ENCODE measurements at places on chromosomes 1 and 21. TPM values are rescaled to one million over a fixed set of nuclear protein-coding genes. Genes with fewer than 3 reads are reported as not detected.
A peak's percentile ranks its signal among the peaks of the same experiment; 100 is the strongest.

- peak; percentile 49 for DNase-seq
Observed at GRCh38 chr21:26116456-26117011, 54.0 kb downstream of the APP start.

GRCh38 chr1:56417646-56418045 lies 161.7 kb downstream of the PLPP3 start:
- no peak for DNase-seq

GRCh38 chr21:29481081-29481480 lies 182.4 kb downstream of the BACH1 start:
- peak; percentile 16 for DNase-seq

The CHAF1B gene
- 2.6 TPM for polyA plus RNA-seq

GRCh38 chr1:24980836-24981630 lies 51.0 kb upstream of the RUNX3 start:
- DNase-seq = no peak

DNA sequence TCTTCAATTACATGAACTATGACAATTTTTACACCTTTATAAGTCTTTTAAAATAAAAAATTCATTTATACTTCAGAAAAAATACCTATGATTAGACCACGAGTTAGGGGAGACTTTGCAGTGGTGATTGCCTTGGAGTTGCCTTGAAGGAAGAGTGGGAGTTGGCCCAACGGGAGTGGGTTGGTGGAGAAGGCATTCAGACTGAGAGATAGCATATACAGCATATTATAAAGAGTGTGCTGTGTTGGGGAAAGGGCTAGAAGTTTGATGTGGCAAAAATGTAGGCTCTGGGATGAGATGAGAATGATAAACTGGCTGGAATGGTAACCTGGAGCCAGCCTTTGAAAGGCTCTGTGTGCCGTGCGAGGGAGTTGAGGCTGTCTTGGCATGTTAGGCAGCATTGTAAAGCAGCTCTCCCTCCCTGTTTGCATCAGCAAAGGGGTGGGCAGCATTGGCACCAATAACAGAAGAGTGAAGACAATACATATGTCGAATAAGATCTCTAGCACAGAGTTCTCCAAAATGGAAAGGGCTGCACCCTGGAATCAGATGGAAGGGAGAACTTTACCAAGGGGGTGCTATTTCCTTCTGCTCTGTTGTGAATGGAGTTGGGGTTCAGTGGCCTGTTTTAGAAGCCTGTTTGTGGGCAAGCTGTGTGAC lies 24.4 kb downstream of the MPZL1 start:
- DNase-seq = no peak

The RGS13 gene
- 1.1 TPM for polyA plus RNA-seq

DNA sequence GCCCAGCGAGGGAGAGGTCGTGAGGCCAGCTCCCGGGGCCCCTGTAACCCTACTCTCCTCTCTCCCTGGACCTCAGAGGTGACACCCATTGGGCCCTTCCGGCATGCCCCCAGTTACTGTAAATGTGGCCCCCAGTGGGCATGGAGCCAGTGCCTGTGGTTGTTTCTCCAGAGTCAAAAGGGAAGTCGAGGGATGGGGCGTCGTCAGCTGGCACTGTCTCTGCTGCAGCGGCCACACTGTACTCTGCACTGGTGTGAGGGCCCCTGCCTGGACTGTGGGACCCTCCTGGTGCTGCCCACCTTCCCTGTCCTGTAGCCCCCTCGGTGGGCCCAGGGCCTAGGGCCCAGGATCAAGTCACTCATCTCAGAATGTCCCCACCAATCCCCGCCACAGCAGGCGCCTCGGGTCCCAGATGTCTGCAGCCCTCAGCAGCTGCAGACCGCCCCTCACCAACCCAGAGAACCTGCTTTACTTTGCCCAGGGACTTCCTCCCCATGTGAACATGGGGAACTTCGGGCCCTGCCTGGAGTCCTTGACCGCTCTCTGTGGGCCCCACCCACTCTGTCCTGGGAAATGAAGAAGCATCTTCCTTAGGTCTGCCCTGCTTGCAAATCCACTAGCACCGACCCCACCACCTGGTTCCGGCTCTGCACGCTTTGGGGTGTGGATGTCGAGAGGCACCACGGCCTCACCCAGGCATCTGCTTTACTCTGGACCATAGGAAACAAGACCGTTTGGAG lies 23.7 kb upstream of the TNFRSF1B start:
- DNase-seq = no peak

The CLK2 gene
- 49.2 TPM for polyA plus RNA-seq

The CACNA1S gene
- polyA plus RNA-seq = 36.0 TPM

GRCh38 chr1:169064103-169064502 lies 42.4 kb upstream of the ATP1B1 start:
- DNase-seq = no peak

DNA sequence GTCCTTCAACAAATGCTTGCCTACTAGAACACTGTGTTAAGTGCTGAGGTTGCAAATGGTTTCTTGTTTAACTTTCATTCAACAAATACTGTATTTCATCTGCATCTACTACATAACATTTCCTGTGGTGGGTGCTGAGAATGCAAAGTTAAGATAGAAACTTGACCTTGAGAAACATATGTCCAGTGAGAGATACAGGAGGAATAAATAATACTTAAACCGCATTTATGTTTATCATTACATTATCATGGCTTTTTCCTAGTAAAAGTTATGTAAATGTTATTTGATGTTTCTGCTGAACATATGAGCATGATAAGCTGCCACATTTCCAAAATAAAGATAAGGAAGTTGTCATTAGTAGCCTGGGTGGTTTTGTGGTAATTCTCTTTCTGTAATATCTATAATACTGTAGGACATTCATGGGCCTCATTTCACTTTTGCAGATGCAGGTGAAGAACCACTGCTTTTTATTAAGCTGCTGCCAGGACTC lies 590.4 kb downstream of the PLPP3 start:
- DNase-seq = no peak

The RHCE gene
- polyA plus RNA-seq = 0.71 TPM

The SMCP gene
- polyA plus RNA-seq = not detected

DNA sequence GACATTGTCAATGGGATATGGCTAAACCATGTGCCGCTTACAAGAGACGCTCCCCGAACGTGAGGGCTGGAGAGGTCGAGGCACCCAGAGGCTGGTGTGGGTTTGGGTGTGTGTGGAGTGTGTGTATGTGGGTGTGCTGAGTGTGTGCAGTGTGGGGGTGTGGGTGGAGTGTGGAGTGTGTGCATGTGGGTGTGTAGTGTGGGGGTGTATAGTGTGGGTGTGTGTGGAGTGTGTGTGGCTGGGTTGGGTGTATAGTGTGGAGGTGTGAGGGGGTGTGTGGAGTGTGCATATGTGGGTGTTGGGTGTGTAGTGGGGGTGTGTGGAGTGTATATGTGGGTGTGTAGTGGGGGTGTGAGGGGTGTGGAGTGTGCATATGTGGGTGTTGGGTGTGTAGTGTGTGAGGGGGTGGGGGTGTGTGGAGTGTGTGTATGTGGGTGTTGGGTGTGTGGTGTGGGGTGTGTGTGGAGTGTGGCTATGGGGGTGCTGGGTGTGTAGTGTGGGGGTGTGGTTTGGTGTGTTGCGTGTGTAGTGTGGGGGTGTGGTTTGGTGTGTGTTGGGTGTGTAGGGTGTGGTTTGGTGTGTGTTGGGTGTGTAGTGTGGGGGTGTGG lies 42.2 kb downstream of the SLC19A1 start:
- DNase-seq = no peak

The PLA2G2C gene
- polyA plus RNA-seq = not detected

- DNase-seq = no peak
Observed at GRCh38 chr1:233025567-233025966, 75.2 kb downstream of the NTPCR start.

The SYCP1 gene
- polyA plus RNA-seq = not detected

- DNase-seq = no peak
Observed at GRCh38 chr1:191155178-191155577, 677.5 kb upstream of the BRINP3 start.

The FYB2 gene
- 0.18 TPM for polyA plus RNA-seq

The ROR1 gene
- polyA plus RNA-seq = 10.4 TPM

DNA sequence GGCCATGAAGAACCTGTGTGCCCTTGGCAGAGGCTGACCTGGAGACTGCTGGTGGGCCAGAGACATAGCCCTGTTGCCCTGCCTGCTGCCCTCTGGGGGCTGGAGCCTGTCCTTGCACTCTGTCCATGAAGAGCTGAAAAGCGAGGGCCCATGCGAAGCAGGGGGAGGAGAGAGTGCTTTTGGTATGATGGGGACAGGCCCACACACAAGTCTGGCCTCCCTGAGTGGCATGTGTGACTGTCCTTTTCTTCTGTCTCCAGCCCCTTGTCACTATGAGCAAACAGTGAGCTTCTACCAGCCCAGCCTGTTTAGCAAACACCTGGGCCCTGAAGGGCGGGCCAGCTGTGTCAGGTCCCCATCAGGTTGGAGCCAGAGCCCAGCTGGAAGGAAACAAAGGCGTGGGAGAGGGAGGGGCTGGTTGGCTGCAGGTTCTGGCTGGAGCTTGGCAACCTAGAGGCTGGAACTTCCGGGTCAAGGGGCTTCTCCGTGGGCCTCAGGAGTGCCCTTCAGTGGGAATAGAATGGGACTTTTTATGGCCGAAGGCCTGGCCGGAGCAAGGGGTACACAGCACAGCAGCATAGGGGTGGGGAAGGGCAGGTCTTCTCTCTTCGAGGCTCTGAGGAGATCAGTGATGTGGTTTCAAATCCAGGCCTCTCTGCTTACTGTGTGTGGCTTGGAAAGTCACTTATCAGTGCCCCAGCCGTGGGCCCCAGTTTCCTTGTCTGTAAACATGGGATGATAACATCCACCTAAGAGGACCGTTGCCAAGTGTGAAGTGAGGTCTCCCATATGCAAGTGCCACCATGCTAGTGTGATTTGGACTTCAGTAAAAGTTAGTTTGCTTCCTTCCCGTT lies 14.3 kb downstream of the QSOX1 start:
- no peak for DNase-seq

The TFF2 gene
- polyA plus RNA-seq = not detected

- DNase-seq = no peak
Observed at GRCh38 chr1:116277840-116278540, 95.1 kb upstream of the ATP1A1 start.

DNA sequence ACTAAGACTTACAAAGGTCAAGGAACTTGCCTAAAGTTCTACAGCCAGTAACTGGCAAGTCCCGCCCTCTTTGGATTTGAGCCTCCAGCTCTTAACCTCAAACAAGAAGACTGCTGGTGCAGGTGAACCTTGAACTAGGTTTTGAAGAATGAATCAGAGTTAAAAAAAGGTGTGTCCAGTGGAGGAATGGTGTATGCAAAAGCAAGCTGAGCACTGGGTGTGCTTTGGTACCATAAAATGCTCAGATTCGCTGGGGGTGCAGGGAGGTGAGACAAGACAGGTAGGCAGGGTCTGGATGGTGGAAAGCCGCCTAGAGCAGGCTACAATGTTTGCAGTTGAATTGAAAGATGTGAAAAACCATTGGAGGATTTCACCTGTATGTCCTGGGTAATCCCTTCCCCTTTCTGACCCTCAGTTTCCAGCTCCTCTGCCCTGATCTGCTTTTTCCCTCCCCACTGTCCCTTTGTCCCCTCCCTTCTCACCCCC lies 39.8 kb downstream of the FOXD2 start:
- no peak for DNase-seq

The MCOLN2 gene
- polyA plus RNA-seq = 0.48 TPM

DNA sequence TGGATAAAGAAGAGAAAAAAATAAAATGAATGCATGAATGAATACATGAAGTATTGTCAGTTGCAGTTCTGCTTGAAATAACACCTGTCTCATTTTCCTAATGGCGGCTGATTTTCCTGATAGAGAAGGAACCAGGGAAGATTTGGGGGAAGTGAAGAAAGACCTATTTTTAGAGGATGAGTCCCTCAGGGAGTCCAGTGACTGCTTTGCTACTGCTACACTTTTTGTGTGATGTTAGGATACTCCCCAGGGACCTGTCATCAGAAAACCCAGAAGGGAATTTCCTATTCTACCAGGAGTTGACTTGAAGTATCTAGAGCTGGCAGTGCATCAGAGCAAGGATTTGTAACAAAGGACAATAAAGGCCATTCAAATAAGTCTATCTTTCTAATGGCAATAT lies 114.8 kb downstream of the MAB21L3 start:
- no peak for DNase-seq

GRCh38 chr1:111227434-111227833 lies at the start of gene CHI3L2:
TSS of gene CHI3L2 (plus strand) at chr1:111227713. CDS start at chr1:111227730, 17 bp downstream.
- no peak for DNase-seq
